ENCODE measurements at places on chromosomes 1 and 21. TPM values are rescaled to one million over a fixed set of nuclear protein-coding genes. Genes with fewer than 3 reads are reported as not detected.

DNA sequence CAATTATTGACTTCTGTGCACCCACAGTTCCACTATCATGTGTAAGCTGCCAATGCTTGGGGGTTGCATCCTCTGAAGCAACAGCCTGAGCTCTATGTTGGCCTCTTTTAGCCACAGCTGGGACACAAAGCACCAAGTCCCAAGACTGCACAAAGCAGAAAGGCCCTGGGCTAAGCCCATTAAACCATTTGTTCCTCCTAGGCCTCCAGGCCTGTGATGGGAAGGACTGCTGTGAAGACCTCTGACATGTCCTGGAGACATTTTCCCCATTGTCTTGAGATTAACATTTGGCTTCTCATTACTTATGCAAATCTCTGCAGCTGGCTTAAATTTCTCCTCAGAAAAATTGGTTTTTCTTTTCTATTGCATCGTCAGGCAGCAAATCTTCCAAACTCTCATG is 123.7 kb upstream of the DEPDC1 start:
- DNase-seq, result no peak

- peak; percentile 23 for DNase-seq
Measured at GRCh38 chr1:5651964-5652821, 340.0 kb downstream of the NPHP4 start.

- DNase-seq, result no peak
Measured at GRCh38 chr21:30444204-30444603, 4.1 kb downstream of the KRTAP15-1 start.

DNA sequence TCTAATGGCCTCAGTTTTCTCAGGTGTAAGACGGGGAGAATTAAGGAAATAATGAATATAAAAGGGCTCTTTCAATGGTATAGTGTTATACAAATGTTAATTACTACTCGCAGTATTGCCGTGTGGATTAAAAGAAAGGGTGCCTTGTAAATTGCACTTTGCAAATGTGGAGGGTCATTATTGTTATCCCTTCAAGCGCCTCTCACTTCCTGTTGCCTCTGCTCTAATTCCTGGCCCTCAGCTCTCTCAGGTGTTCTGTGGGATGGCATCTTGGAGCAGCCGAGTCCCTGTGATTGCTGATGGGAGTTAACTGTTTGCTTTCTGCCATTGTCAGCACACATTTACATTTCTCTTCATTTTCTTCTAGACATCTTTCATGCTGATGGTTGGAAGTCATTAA is 7.1 kb upstream of the S100A11 start:
- no peak for DNase-seq

- no peak for DNase-seq
Measured at GRCh38 chr1:25754470-25755181, 45.4 kb upstream of the SELENON start.

DNA sequence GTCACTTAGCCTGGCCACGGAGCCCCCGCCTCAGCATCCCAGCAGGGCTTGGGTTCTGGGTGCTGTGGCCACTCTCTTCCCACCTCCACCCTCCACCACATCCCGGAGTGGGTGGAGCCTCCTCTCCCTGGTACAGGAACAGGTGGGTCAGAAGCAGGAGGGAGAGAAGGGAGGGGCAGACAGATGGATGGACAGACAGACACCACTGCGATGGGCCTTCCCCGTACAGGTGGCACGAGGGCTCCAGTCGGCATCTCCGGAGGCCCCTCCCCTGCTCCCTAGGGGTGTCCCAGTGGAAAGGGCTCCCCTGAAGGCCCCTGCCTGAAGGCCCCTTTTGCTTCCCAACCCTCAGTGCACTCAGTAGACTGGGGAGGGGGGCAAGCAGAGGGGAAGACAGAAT is 96.9 kb upstream of the TARDBP start:
- no peak for DNase-seq

DNA sequence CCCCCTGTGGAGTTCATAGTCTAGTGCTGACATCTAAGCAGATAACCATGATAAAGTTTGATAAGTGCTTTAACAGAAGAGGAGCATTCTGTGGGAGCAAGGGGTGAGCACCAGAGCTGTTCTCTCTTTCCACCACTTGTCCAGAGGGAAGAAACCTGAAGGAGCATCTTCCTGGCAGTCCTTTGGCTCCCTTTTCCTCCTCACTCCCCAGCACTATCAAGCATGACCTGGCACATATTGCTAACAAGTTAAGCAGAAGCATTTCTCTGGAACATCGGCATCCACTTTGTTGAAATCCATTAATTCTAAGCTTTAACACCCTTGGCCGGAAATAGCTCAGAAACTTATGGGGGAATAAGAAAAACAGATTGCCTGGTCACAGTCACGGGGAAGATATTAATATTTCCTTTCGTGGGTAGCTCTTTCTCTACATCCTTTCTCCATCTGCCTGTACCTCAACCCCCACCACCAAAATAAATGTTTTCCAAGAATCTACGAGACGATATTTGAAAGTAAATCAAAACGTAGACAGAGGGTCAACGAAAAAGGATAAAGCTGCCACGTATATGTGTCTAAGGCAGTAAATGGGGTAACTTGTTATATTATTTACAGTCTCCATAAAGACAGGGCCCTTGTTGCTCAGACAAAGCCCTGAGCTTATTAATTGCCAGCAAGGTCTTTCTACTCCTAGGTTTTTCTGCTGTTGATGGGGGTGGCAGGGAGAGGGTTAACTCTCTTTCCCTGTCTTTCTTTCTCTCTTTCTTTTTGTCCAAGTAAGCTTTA is 351.4 kb downstream of the NUF2 start:
- peak; percentile 59 for DNase-seq

DNA sequence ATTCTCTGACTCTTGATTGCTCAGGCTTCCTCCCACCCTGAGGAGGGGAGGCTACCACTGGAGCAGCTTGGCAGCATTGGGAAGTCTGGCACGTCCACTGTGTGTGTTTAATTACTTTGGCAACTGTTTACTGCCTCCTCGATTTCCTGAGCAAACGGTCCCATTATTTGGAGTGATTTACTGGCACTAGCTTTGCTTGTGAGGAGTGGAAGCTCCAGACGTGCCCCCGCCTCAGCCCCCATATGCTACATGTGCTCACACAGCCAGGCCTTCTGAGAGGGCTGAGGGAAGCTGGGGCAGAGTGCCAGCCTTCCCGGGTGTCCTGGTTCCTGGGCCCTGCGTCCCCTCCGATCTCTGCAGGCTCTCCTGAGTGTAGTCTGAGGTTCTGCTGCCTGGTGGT is 306.2 kb downstream of the PTPRU start:
- no peak for DNase-seq

GRCh38 chr1:106173101-106173500 is 883.4 kb upstream of the PRMT6 start:
- DNase-seq, result no peak

GRCh38 chr21:45113543-45113942 is 39.2 kb downstream of the ADARB1 start:
- DNase-seq, result no peak

DNA sequence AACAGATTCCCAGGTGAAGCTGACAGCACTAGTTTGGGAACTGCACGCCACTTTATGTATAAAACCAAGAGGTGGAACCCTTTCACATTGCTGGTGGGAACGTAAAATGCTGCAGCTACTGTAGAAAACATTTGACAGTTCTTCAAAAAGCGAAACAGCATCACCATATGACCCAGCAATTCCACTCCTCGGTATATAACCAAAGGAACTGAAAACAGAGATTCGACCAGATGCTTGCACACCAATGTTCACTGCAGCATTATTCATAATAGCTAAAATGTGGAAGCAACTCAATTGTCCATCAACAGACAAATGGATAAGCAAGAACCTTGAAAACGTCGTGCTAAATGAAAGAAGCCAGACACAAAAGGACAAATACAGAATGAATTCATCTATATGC is 17.5 kb downstream of the RSPH1 start:
- no peak for DNase-seq

RGS13 gene
- 5.5 TPM for total RNA-seq

GJB3 gene
- 6.3 TPM for total RNA-seq

LCE2A gene
- not detected for total RNA-seq

GUCA2A gene
- total RNA-seq, result not detected

TCHHL1 gene
- total RNA-seq, result 6.5 TPM

LRRC38 gene
- total RNA-seq, result not detected
